ENCODE measurements at places on chromosomes 1 and 21.

DNA sequence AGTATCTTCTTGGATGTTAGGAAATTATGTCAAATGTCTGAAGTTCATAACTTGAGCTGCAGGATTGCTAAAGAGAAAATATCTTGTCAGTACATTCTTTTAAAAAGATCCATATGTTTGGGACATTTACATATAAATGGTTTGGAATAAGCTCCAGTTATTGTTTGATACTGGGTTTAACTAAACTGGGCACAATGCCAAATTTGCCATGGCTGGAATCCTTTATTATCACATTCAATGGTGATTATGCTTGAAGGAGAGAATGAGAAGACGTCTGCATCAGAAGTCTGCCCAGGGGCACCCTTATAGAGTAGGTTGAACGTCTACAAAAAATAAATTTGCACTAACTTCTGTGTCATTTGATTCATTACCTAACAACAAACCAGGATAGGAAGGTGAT is 652.5 kb downstream of the AMY1C start:
- DNase-seq = no peak

DNA sequence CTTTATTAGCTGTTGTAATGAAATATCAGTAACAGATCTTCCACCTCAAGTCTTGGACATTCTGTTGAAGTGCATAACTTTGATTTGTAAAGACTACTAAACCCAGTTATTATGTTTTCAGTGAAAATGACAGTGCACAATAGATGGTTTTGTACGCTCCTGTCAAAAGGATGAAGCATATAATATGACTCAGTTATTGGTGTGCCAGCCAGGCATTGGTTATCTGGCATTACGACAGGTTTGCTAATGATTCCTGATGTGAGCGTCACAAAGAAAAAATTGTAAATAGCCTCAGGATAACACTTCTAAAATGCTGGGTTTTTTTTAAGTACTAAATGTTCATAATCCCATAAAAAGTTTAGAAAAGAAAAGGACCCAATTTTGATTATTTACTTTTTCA is 147.9 kb downstream of the MAGI3 start:
- DNase-seq = no peak

DNA sequence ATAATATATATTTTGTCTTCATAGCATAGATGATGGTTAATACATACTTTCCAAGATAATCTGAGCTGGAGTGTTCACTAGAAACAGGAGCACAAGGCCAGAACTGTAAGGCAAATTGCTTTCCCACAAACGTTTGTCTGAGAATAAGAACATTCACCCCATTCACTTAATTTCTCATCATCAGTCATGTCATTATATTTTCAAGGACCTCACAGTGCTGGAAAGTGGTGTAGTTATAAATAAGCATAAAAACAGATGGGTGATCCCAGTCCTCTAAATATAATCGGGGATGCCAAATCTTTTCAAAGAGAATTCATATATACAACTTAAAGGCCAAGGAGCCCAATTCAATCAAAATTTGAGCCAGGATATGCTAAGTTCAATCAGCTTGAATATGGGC is 8.4 kb downstream of the PRRX1 start:
- no peak for DNase-seq

DNA sequence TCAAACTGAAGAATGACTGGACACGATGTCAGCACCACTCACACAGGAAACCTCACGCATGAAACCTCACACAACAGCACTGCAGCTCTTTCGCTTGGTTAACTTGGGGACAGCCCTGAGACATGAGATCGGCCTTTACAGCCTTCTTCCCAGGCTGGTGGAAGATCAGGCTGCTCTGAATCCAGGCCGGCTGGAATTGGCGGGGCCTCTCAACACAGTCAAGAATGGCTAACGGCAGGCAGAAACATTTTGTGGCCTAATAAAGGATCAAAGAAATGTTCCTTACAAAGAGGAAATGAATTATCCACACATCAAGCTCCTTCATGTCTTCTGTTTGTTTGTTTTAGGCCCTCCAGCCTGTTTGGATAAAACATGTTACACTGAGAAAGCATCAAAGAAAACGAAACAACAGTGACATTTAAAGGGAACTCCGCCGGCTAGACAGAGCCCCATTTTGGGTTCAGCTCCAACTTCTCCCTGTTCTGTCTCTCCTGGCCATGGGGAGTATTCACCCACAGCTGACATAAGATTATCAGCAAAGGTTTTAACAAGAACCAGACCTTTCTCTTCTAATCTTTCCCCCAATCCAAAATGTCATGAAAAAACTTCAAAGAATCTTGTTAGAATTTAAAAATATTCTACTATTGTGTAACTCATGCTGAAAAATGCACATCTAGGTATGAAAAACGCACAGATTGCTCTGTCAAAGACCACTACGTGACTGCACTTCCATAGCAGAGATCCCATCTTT is 131.2 kb downstream of the SLC45A1 start:
- DNase-seq = no peak
